ENCODE measurements at places on chromosomes 2 and 18. TPM values are rescaled to one million over a fixed set of nuclear protein-coding genes. Genes with fewer than 3 reads are reported as not detected.

TNFAIP6 gene
- 1.3 TPM for polyA plus RNA-seq

ARPC2 gene
- 544 TPM for polyA plus RNA-seq

HOXD3 gene
- polyA plus RNA-seq = not detected

DNA sequence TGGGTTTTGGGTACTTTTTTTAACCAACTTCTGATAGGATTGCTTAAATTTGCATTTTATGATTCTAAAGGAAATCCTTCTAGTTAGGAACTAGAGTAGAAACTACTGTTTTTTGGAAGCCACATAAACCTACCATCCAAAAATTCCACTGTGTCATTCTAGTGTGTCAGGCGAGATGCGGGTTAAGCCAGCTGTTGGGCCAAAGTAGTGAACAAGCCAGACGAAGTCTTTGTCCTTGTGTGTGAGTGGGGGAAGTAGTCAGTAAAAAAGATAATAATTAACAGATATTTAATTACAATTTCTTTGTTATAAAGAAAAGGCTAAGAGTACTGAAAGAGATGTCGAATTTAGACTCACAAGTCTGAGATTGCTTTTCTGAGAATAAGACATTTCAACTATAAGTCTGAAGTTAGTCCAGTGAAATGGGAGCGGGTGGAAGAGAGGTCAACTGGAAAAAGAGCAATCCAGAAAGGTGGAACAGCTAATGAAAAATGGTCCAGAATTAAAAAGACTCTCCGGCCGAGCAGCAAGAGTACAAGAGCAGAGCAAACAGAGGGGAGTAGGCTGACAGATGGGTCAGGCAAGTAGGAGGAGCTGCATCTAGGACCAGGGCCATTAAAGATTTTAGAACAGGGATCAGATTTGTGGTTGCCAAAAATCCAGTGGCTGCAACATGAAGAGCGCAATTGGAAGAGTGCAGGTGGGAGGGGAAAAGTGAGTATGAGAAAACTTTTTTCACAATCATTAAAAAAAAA, 1.5 kb downstream of the EPB41L5 start:
- DNase-seq = no peak

GRCh38 chr2:51027968-51028367, 4.0 kb downstream of the NRXN1 start:
- no peak for DNase-seq

SERPINB12 gene
- polyA plus RNA-seq = not detected

DNA sequence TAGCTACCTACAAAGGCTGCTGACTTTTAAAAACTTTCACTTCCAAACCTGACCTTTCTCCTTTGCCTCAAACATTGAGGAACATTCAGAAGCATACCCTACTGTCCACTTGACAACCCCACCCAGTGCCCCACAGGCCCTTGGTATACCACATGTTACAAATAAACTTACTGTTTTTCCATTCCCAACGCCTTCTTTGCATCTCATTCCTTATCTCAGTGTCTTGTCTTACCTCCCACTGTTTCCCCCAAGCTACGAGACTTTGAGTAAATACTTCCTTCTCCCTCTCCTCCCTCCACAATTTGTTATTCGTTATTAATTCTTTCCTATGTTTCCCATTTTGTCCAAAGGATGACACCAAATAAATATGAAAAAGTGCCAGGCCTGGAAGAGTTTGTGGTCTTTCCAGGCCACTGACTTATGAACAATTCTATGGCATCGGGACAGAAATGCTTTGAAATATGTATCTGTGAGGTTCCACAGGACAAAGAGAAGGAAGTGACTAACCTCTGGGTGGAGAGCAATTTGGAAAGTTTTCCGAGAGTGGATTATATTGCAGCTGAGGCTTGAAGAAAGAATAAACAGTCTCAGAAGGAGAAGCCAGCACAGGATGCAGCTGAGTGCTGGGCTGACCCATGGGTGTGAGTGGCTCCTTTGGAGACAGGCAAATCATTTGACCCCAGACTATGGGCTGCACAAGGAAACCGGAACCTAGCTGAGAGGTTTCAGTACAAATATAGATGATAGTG, 409.0 kb downstream of the LPIN1 start:
- peak; percentile 93 for DNase-seq

DNA sequence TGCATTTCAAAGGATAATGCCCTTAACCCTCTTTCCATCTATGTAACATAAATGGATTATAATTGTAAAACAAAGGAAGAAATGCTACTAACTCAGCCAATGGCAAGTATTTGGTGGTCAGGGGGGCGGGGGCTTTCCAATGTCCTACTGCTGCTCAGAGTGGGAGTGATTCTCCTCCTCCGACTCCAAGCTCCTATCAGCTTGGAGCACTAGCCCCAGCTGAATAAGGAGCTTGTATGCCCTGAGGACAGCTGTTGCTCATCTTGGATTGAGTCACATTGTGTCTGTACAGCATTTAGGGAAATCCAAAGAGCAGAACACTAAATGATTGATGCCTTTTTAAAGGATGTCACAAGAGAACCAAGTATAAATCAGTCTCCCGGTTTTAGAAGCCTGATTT, 105.6 kb upstream of the ZNF521 start:
- DNase-seq = peak; percentile 68

DNA sequence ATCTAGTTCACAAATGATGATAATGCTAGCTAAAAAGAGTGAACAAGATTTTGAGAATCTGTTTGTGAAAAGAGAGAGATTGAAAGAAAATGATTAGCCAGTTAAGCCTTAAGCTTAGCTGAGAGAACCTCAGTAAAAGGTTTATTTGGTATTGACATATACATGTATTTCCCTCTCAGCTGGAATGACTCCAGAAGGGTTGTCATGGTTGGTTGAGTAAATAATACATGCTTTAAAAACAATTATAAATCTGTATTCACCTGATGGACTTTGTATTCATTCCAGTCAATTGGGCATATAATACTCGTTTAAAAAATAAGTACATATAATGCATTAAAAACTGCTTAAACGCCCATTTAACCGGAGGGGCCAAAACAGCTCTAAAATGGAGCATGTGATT, 181.4 kb downstream of the GRB14 start:
- no peak for DNase-seq

GRCh38 chr2:117835990-117836760, 21.7 kb downstream of the DDX18 start:
- DNase-seq = peak; percentile 76

All from IMR-90 (cell line).